ENCODE measurements at places on chromosomes 2 and 18. TPM values are rescaled to one million over a fixed set of nuclear protein-coding genes. Genes with fewer than 3 reads are reported as not detected.

The SNED1 gene
- total RNA-seq, result not detected

DNA sequence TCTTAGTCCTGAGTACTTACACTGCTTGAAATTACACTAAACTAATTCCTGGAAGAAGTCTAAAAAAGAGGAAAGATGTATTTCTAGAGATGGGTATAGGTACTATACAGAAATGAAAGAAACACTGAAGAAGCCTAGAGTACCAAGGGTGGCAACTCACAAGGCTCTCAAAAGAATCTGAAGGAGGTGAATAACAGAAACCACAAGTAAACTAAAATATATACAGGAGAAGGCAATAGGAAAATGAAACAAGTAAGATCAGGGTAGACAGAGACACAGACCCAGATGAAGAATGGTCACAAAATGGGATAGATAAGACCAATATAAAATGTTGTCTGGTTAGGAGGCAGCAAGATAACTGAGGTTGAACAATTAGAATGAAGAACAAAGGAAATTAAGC is 59.9 kb downstream of the USP37 start:
- no peak for DNase-seq

The NEMP2 gene
- total RNA-seq, result 9.4 TPM

The STPG4 gene
- total RNA-seq, result 0.29 TPM

GRCh38 chr2:227471924-227472264 is at the start of gene AGFG1:
Gene AGFG1 (plus strand): TSS chr2:227472156. CDS start chr2:227472422, 266 bp downstream.
- peak; percentile 83 for DNase-seq

The LRATD1 gene
- total RNA-seq, result not detected

The TRIP12 gene
- 262 TPM for total RNA-seq

DNA sequence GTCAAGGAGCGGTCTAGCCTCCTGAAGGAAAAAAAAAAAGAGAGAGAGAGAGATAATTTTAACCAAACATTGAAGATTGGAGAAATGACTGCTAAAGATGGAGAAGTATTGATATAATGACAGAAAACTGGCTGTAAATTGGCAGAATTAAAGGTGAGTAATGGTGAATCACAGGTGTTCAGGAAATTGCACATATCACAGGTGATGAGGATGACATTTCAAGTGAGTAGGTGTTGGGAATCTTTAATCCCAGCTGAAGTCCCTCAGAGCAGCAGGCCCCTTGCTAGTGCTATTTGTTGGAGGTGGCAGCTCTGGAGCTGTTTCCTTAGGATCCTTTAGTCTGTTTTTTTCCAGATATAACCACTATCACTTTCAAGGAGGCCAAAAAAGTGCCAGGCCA is 678.4 kb upstream of the VRK2 start:
- DNase-seq, result no peak

- DNase-seq, result peak; percentile 23
These were observed 139.0 kb upstream of the HS6ST1 start for GRCh38 chr2:128457716-128458115.

GRCh38 chr2:218536804-218537494 is 31.2 kb downstream of the USP37 start:
- DNase-seq, result no peak

DNA sequence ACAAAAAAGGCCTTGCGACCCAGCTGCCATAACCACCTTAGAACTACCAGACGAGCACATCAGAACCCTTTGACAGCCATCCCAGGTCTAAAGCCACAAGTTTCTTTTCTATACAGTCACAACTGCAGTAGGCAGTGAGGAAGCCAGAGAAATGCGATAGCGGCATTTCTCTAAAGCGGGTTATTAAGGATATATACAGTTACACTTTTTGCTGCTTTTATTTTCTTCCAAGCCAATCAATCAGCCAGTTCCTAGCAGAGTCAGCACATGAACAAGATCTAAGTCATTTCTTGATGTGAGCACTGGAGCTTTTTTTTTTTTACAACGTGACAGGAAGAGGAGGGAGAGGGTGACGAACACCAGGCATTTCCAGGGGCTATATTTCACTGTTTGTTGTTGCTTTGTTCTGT is 48.8 kb downstream of the FEZ2 start:
- no peak for DNase-seq

The LRP1B gene
- not detected for total RNA-seq

The GREB1 gene
- 2.2 TPM for total RNA-seq

All from natural killer cell treated with Interleukin-12 subunit alpha and Interleukin-12 subunit beta and Interleukin-15 and Interleukin-18, amount 100 ng/mL, for 72 hours (primary cell).